Renal pelvis (tissue), 12 donors: ENCODE measurements at places on chromosomes 11 and 22.

- DNase-seq, result no peak
Observed at GRCh38 chr11:94868468-94868867, 100.3 kb downstream of the AMOTL1 start.

GRCh38 chr11:106493751-106494150 is 416.3 kb downstream of the AASDHPPT start:
- no peak for DNase-seq

GRCh38 chr11:14335712-14336111 is 23.3 kb downstream of the RRAS2 start:
- DNase-seq, result no peak

GRCh38 chr11:1308743-1309497 is 512 bp downstream of the TOLLIP start:
- no peak for DNase-seq
